ENCODE measurements at places on chromosomes 1 and 21.

- DNase-seq: no peak
These were observed 987 bp upstream of the CDCP2 start for GRCh38 chr1:54153535-54154439.

DNA sequence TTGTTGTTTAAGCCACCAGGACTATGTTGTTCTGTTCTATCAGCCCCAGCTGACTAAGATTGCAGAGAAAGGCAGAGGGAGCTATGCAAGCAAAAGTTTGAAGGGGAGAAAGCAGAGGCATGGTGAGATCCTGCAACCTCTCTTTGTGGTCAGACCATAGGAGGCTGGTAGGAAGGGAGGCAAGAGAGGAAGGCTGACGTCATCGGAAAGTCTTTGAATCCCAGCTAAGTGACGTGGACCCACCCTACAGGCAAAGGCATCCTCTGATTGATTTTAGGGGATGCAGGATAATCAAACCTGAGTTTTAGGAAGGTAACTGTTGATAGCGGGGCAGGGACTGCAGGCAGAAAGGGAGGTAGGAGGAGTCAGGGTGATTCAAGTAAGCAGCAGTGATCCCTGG lies 23.3 kb upstream of the TNNI1 start:
- DNase-seq: peak; percentile 71

DNA sequence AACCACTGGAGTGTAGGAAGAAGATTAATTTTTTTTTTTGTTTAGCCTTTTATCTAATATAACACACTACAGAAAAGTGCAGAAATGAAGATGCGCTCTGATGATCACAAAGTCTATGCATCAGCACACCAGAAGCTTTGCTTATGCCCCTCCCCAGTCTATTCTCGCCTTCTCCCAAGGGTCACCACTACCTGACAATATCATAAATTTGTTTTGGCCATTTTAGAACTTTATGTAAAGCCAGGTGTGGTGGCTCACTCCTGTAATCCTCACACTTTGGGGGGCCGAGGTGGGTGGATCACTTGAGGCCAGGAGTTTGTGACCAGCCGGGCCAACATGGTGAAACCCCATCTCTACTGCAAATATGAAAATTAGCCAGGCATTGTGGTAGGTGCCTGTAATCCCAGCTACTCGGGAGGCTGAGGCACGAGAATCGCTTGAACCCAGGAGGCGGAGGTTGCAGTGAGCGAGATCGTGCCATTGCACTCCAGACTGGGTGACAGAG lies 231.3 kb downstream of the FOXD2 start:
- no peak for DNase-seq

GRCh38 chr1:13701271-13701640 lies 1.3 kb downstream of the PRDM2 start:
- no peak for DNase-seq

DNA sequence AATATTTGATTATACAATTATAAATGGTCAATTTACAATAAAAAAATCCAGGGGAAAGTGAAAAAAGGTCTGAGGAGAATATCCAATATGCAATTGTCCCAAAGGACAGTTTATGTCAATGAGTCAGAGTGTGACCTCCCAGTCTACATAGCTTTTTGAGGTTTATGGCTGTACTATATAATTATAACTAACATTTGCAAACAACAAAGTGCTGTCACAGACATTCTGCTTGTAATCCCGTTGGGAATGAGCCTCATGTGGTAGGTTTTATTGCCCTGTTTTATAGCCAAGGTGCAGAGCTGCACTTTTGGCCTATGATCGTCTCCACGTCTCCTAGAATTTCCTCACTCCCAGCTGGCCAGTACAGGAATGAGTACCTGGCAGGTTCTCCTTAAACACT lies 103.8 kb downstream of the ADSS2 start:
- peak; percentile 87 for DNase-seq

DNA sequence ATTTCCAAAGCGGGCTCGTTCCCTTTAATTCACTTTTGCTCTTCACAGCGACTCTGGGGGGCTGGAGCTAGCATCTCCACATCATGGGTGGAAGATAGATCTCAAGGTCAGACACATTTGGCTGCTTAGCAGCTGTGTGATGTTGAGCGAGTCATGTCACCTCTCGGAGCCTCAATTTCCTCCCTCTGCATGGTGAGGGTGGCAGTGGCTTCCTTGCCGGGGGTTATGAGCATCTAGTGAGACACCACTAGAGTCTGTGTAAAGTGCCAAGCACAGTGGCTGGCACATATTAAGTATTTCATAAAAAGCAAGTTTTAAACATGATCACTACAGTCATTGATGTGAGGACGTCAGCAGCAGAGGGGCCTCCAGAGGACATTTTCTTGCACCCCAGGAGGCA lies 16.9 kb upstream of the ECE1 start:
- no peak for DNase-seq

DNA sequence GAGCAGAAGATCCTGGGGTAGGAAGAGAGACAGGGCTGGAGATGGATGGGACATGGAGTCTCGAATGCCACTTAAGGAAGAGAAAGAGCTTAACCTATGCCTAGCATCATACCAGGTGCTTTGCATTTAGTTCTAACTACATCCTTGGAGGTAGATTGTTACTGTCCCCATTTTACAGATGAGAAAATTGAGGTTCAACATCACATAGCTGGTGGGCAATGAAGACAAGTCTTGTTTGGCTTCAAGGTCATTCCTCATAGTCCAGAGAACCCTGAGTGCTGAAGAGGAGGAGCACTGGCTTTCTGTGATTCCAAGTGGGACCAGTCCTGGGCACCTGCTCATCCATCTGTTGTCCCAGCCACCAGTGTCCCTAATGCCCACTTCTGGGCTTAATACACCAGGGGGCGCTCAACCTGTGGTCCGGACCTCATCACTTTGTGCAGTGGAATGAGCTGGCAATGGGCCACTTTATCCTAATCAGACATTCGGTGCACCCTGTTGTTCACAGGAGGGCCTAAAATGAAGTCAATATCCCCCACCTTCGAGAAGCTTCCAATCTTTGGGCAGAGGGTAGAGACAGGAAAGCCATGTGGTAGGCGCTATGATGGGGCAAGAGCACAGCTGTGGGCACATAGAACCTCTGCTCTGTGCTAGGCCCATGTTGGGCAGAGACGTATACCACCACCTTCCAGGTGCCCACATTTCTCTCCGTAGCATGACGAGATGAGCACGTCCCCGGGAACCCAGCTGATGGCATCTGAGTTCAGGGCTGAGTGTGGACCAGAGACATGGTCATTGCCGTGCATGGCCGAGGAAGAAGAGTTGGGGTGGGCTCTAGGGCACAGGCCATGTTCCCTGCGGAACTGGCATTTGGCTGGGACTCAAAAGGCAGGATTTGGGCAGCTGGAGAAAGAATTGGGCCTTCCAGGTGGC lies 9.2 kb downstream of the RPS6KA1 start:
- DNase-seq: peak; percentile 25

DNA sequence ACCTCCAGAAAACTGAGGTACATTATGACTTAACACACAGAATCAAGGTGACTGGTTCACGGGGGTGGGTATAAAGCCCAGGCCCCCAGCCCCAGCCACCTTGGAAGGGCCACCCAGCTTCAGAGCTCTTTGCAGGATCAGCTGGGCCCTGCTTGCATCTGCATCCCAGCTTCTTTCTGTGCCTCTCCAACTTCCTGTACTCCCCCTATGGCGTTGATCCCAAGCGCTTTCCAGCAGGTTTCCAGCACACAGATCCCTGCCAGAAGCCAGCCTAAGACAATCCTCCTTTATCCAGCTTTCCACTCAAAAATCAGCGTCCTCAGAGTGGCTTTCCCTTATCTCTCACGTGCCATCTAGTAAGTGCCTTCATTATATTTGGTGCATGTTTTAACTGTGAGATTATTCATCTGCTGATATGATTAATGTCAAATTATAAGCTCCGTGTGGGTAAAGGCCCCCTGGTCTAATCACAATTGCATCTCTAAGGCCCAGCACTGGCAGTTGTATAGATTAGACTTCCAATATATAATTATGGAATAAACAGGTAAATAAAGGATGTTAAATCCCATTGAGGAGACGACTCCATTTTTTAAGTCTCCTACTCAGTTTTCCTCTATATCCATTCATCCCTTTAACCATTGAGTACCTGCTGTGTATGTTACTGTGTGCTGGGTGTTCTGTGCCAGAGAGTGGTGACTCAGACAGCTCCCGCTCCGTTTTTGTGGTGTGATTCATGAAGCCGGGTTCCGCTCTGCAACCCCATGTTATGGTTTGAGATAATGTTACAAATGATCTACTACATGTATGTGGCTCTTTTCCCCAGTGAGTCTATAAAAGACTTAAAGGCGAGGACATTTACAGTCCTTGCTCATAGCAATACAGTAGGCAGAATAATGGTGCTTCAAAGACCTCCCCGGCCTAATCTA lies 387.6 kb downstream of the PCP4 start:
- peak; percentile 44 for DNase-seq

GRCh38 chr1:26399034-26399433 lies 11.6 kb upstream of the LIN28A start:
- no peak for DNase-seq

DNA sequence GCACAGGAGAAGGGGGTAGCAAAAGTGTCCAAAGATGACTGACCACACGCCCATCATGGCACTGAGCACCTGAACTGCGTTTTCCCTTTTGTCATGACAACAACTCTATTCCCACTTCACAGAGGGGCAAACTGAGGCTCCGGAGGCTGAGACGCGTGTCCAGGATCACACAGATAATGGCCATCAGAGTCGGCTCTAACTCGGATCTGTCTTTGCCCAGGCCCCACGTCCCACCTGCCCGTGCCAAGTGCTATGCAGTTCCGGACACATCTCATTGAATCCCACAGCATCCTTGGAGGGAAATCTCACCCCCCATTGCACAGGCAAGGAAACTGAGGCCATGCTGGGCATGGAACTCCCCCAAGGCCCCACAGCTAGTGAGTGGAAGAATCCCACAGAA lies 62.1 kb downstream of the MATN1 start:
- no peak for DNase-seq

DNA sequence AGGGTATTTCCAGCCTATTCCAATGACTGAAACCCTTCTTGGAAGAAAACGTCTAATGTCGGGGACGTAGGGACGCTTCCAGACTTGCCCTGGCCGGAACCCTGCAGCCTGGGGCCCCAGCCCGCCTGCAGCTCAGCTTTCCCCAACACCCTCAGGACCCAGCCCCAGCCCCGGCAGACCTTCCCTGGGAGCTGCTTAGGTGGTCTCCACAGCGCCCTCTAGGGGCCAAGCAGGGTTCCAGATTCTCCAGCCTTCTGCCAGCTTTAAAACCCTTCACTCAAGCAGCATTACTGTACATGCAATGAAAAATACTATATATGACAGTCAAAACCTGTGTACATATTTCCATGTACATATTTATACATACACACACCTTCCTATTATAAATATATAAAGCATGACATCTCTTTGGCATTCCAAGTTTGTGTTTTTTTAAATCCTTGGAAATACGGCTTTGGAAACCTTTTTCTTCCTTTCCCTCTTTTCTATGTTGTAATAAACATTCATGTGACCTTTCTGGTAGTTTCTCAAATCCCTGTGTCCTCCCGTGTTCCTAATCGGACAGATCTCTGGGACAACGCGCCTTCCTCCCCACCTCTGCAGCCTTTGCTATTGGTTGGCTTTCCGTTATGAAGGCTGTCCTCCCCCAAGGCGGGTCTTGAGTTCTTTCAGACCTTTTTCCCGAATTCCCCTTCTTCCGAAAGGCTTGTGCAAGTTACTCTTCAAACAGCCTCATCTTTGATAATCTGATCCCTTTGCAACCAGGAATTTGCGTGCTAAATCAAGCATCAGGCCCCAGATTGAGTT lies 60.3 kb downstream of the STUM start:
- DNase-seq: peak; percentile 53

DNA sequence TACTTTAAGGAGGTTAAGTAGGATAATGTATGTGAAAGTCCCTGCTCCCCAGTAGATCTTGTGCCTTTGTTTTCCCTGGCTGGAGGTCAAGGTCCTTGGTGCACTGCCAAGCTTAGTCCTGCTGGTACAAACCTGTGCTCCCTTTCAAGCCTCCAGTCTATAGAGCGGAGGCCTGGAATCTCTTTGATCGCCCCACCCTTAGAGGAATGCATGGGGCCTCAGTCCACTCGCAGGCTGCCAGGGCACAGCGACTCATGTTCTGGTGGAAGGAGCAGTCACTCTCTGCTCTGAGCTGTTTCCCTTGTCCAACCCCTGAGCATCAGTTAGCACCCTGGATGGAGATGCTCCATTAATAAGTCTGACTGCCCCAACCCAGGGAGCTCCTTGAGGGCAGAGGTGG lies 121.8 kb downstream of the HMGB4 start:
- DNase-seq: peak; percentile 41

- peak; percentile 16 for DNase-seq
These were observed 68.8 kb upstream of the RGS1 start for GRCh38 chr1:192506741-192507155.

- no peak for DNase-seq
These were observed 42.2 kb upstream of the TTC39A start for GRCh38 chr1:51372561-51372960.

GRCh38 chr1:212566522-212567479 lies 41.8 kb upstream of the ATF3 start:
- DNase-seq: peak; percentile 93

DNA sequence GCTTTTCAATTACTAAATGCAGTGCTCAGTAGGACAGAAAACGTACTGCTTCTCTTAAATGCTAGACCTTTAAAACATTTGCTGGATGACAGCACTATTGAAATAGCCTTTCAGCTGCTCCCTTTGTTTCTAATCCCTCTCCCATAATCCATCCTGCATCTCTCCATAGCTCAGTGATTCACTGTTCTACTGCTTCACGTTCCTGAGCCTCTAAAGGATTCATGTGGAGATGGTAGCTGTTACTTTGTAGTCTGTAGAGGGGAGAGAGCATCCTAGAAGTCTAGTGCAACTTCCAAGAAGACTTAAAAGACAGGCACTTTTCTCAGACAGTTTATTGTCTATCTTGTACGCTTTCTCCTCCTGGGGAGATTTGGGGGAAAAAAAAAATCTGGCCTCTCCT lies 51.4 kb downstream of the LRRC8B start:
- DNase-seq: no peak

DNA sequence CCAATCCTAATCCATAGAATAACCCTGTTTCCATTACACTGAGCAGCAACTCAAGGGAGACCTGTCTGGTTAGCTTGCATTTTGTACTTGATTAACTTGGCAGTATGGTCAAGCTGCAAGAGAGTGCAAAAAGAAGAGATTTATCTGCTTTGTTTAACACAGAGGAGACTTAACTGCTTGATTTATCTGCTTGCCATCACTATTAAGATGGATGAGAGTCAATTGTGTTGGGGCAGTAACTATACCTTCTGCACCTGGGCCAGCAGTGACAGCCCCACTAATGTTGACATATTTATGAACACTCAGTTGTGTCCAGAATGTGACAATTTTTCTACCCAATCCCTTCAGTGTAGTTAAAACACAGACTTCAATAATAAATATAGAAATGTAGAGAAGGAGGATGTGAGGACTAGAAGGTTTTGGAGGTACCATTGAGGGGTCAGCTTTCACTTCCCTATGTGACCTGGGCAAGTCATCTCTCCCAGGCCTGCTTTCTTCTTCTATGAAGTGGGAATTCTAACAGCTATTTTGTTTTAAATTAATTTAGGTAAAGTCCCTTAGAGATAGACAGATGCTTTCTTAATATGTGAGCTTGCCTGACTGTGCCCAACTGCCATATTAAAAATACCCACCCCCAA lies 159.1 kb upstream of the KCNK2 start:
- DNase-seq: no peak

- DNase-seq: no peak
These were observed 4.9 kb upstream of the SLC44A5 start for GRCh38 chr1:75615613-75616435.

Measured in SW480 (cell line).